Natural killer cell (primary cell): ENCODE measurements at places on chromosomes 2 and 18.

- no peak for DNase-seq
Observed at GRCh38 chr2:182048088-182048487, 62.4 kb downstream of the PPP1R1C start.

DNA sequence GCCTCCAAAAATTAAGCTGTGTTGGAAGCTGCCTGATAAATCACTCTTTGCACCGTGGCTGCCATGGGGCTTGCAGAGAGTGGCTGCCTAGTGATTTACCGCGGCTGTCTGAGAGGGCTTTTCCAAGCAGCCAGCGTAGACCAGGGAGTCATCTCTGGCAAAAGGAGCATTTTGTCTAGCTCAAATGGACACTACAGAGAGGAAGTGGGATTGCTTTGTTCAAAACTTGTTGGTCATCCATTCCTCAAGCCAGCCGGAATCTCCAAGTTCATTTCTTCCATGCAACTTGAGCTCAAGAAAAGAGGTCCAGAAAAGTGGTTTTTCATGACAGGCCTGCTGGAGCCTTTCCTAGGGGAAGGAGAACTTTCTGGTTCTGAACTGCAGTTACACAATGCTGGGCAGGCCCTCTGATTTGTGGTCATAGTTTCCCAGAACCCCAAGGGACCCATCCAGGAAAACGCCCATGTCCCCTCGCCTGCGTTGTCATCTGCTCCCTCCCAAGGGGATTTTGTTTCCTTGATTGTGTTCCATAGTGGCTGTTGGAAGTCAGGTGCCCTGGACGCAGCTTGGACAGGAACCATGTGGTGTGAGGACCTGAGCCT, 108.1 kb downstream of the TRIB2 start:
- no peak for DNase-seq

DNA sequence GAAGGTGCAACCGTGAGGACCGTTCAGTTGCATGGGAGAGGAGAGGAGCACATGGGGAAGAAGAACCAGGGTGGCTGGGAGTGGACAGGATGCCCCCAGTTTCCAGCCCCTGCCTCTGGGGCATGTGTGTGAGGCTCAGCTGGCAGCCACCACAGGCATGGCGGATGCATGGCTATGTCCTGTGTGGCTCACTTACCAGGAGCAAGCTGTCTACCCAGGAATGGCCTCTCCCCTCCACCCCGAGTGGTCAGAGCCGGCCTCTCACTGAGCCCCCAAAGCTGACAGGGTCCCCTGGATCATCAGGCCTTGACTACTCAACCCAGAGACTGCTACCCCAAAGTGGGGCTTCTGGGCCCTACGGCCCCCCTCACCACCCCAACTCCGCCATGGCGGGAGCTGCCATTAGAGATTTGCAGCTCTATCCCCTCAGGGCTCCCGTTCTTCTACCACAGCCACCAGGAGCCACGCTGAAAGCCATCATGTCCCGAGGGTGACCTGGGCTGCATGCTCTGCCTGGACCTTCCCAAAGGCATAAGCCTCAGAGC, 65.3 kb downstream of the RHOB start:
- DNase-seq: no peak

DNA sequence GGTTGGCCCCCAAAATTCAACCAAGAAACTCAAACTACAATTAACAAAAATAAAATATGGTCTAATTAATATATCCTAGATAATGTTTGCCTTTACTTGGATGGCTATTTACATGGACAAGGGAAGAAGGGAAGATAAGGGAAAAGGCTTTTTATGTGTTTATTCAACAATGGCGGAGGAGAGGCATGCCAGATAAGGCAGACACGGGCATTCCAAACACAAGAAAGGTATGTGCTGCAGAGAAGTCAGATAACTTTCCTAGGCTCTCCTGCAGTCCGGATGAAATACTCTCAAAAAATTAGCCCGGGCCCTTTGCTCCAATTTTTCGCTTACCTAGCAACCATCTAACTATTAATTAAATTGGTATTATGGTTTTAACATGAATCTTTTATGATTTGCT, 5.1 kb upstream of the TTR start:
- no peak for DNase-seq

DNA sequence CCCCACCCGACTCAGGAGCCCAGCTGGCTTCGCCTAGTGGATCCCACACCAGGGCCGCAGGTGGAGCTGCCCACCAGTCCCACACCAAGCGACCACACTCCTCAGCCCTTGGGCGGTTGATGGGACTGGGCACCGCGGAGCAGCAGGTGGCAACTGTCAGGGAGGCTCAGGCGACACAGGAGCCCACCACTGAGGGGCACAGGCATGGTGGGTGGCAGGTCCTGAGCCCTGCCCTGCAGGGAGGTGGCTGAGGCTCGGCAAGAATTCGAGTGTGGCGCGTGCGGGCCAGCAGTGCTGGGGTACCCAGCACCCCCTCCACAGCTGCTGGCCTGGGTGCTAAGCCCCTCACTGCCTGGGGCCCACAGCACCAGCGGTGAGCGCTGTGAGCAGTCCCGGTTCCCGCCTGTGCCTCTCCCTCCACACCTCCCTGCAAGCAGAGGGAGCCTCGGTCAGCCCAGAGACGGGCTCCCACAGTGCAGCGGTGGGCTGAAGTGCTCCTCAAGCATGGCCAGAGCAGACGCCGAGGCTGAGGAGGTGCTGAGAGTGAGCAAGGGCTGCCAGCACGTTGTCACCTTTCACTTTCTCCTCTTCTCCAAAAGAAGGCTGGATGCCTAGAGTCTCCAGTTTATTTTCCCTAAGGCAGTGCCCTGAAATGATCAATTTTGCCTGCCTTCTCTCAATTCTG, 1440.7 kb upstream of the ZEB2 start:
- DNase-seq: no peak

- no peak for DNase-seq
Observed at GRCh38 chr2:24456599-24457556, 34.2 kb upstream of the NCOA1 start.

- DNase-seq: no peak
Observed at GRCh38 chr2:177612659-177613058, 220.1 kb downstream of the AGPS start.

DNA sequence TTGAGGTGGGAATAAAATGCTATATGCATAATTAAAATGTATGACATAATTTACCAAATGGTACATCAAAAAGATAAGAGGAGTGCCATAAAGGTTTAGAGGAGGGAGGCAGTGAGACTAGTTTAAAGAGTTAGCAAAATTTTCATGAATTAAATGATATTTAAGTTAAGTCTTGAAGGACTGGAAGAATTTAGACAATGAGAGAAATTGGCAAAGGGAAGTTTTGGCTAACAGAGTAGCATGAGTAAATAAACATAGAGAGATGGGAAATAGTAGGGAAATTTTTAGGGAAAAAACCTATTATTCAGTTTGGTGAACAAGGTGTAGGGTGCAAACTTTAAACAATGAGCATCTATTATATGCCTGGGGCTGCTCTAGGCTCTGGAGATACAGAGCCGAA, 68.8 kb downstream of the CAVIN2 start:
- DNase-seq: no peak

DNA sequence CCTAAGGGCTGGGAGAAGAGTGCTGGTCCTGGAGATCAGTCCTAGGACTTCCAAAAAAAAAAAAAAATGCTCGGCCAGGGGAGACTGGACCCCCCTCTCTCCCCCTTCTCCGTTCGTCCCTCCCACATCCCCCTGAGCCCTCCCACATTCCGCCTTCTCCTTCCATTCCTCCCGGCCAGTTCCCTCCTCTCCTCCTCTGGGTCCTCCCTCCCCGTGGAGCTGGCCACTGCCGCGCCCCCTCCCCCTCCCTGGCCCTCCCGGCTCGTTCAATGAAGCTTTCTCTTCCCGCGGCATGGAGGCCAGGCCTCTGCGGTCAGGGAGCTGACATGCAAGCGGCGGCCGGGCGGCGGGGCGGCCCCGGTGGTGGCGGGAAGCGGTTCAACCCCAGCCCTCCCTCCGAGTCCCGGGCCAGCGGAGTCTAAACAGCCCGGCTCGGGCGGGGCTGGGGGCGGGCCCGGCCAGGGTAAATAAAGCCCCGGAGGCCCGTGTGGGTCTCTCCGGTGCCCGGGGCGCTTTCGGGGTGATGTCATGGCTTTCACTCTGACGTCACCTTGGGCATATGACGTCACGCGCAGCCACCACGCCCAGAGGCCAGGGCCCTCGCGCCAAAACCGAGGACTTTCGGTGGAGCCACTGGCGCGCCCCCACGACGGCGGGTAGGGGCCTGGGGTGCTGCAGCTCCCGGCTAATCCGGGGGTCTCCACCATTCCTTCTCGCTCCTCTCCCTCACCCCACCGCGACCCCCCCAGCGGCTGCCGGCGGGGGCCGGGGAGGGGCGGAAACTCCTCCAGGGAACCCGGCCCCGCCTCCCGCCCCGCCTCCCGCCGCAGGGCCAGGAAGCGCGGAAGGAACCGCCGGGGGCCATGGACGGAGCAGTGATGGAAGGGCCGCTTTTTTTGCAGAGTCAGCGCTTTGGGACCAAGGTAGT, at the start of the genes DOK1 and LOXL3:
Gene DOK1 (plus strand): TSS at position 829 of the 928 bp plus-strand sequence. CDS start 35 bp downstream, at position 864.
Gene LOXL3 (minus strand): TSS at position 51 of the 928 bp plus-strand sequence. CDS start 1,308 bp downstream, outside the sequence.
- peak; percentile 88 for DNase-seq

GRCh38 chr2:182887093-182887492, 20.7 kb upstream of the FRZB start:
- DNase-seq: no peak

DNA sequence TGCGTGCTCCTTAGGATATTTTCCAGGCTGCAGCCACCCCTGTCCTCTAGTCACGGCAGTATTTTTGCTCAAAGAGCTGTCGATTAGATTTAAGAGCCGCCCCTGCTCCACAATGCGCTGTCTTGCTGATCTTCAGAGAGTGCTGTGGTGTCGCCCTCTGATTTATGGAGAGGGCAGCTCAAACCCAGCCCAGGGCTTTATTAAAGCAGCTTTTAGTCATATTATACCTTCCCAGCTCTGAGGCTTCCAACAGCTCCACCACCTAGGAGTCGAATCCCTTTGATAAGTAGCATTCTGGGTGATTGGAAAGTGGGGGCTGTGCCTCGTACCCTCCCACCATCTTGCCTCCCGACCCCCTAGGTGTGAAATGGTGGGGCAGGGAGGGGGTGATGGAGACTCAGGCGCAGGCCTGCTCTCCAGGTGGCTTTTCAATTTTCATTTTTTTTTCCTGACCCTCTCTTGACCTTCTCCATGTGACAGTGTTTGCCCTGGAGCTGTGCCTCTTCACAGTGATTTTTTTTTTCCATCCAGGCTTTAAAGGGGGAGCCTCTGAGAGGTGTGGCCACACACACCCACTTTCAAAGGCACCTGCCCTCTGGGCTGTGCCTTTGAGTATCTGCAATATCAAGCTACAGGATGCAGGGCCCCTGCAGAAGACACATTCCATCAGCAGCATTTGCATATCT, 53.1 kb upstream of the NRP2 start:
- no peak for DNase-seq

- no peak for DNase-seq
Observed at GRCh38 chr2:106561356-106561755, 74.2 kb downstream of the CD8B2 start.

DNA sequence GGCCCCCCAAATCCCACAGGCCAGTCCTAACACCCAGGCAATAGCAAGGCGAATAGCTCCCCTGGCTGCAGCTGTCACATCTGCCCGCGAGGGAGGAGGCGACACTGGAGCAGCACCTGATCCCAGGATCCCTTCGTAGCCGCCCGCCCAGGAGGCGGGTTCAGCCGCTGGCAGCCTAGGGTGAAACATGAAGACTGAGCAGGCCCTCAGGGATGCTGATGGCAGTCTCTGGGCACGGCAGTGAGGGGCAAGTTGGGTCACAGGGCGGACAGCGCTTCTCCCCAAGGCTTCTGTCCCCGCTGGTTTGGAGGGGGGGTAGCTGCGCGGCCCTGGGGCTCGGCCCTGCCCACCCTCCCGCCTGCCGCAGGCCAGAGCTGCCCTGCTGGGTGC, 1.9 kb downstream of the DNMT3A start:
- DNase-seq: peak; percentile 51

DNA sequence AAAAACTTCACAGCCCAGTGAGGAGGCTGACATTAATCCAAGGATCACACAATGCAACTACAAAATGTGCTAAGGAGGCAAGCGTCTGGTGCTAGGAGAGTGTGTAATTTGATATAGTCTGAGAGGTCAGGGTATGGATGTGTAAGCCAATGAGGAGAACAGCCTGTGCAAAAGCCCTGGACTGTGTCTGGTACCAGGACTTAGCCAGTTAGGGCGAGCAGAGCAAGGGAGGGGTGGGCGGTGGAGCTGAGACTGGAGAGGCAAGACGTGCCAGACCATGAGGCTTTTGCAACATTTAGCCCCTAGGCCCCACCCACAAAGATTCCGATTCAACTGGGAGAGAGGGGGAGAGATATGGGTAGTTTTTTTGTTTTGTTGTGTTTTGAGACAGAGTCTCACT, 33.5 kb upstream of the SPRED2 start:
- no peak for DNase-seq

DNA sequence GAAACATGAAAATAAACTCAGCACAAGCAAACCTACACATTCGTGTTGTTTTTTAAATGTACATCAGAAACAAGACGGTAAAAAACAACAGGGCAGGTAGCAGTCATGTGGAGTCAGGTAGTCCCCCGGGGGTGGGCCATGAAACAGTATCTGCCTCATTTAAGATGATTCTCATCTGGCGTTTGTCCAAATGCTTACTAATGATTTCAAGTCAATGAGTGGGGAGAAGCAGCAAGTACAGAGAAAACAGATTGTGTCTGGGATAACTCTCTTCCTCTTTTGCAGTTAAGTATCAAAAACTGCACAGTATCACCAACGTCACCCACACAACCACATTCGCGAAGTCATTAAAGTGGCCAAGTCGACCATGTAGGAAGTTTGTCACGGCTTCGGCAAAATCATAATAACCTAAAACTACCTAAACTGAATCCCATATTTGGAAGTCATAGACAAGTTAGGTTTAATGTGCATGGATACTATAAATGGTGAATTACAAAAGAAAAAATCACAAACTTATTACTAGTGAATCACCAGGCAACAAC, 1.3 kb downstream of the LAPTM4A start:
- peak; percentile 74 for DNase-seq

- DNase-seq: no peak
Observed at GRCh38 chr18:3248658-3249359, 1.2 kb downstream of the MYL12A start.

DNA sequence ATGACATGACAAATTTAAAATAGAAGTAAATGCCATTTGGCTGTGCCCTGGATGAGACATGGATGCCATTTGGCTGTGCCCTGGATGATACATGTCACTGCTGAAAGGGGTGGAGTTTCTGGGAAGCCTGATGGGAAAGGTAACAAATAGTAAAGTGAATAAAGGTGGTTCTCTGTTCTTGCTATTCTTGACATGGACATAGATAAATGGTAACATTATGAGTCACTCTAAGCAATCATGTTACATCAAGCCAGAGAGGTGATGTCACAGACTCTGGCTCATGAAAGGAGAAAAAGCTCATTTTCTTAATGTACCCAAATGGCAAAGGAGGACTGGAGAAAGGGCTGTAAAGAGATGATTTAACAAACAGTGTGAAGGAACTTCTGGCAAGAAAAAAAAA, 86.4 kb downstream of the EML6 start:
- no peak for DNase-seq
